ENCODE measurements at places on chromosomes 12 and 14.

GRCh38 chr14:39419272-39419671 is 13.0 kb downstream of the FBXO33 start:
- DNase-seq = no peak

DNA sequence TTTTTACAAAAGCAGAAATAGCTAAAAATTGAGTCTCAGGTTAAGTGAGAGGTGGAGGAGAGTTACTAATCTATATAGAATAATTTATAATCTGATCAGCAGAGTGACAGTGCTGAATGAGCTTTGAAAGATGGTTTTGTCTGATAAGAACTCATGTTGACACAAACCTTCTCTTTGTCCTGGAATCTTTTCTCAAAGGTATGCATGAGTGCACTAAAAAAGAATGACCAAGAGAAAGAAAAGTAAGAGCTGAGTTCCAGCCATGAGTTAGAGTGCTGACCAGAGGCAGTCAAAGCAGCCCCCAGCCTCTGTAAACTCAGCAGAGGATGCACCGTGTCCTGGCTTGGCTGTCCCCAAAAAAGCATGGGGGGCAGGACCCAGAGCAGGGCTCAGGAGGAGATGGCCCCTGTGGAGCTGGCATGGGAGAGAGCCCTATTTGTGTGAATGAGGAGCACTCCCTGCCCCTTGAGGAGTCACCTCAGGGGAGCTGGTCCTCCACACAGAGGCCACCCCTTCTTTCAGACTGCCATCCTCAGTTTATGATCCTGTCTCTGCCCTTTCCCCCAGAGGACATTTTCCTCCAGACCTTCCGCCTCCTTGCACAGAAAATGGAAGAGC is 129.8 kb downstream of the SEC23A start:
- no peak for DNase-seq

DNA sequence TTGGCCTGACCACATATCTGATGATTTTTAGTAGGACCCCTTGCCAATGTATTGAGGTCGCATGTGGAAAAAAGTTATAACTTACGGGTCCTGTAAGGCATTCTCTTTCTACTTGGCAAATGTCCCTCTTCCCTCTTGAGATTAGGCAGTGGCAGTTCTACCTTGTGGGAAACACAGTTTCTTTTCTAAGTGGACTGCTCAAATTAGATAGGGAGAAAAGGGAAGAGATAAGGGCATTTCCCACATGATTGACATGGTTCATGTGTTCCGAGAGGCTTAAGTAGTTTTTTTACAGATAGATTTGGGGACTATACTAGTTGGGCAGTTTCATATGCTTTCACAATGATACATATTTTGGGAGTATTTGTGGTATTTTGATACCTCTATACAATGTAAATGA is 154.7 kb downstream of the FBXL14 start:
- no peak for DNase-seq

DNA sequence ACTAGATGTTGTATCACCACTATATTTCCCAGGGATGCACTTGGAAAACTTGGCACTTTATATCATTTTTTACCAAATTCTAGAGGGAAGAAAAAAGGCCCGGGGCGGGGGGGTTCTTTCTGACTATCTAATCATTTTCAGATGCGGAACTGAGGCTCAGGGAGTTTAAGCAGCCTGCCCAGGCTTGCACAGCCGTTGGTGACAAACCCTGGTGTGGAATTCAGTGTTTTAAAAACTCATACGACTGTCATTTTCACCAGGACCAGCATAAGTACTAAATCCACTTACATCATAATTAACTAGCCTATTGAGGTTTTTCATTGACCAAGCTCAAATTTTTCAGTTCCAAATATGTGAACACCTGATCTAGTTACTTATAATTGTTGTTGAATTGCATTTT is 181.0 kb downstream of the IPO8 start:
- DNase-seq = no peak

DNA sequence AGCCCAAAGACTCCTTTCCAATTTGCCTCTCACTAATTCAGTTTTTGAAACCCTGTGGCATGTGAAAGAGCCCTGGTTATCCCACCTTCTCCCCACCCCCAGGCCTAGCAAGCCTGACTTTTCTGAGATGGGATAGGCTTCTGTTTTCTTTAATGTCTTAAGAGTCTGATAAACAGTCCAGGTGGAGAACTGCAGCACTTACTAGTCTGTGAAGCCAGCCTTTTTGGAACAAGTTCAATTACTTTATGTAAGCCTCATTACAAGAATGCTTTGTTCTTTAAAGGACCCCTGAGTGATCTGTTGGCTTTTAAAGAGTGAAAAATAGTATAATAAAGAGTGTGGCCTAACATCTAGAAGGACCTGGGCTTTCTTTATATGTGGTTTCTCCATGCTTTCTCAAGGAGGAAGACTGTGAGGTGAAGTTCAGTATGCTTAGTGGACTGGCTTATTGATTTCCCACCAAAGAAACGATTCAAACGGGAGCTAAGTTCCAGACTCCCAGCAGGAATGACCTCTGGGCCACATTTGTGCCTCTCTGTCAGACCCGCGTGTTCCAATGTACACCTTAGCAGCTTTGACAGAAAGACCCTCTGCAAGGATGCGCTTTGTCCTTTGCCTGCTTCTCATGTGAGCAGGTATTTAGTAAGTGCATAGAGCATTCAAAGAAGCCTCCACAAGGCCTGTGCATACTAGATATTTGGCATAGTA is 129.5 kb downstream of the DAAM1 start:
- DNase-seq = no peak

GRCh38 chr14:69615496-69616407 is 4.4 kb downstream of the SUSD6 start:
- no peak for DNase-seq

DNA sequence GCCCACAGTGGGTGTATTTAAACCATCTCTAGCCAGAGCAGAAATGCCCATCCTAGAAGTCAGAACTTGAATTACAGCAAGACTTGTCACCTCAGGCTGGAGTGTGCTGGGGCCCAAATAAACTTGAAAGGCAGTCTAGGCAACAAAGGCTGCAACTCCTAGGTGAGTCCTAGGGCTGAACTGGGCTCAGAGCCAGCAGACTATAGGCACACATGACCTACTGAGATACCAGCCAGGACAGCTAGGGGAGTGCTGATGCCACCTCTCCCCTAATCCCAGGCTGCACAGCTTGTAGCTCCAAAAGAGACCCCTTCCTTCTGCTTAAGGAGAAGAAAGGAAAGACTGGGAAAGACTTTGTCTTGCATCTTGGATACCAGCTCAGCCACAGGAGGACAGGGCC is 106.0 kb downstream of the TXNDC16 start:
- no peak for DNase-seq

GRCh38 chr12:43069768-43070221 is 480.2 kb upstream of the PRICKLE1 start:
- DNase-seq = no peak

DNA sequence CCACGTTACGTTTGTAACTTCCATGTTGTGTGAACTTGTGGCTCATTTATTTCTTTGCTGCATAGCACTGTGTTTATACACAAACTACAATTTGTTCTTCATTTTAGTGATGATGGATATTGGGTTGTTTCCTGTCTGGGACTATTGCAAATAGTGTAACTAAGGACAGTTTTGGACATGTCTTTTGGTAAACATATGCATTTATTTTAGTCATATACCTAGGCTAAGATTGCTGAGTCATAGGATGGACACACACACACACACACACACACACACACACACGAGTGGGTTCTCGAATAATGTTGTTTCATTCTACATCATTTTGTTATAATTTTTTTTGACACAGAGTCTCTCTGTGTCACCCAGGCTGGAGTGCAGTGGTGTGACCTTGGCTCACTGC is 123.5 kb upstream of the CAND1 start:
- no peak for DNase-seq

DNA sequence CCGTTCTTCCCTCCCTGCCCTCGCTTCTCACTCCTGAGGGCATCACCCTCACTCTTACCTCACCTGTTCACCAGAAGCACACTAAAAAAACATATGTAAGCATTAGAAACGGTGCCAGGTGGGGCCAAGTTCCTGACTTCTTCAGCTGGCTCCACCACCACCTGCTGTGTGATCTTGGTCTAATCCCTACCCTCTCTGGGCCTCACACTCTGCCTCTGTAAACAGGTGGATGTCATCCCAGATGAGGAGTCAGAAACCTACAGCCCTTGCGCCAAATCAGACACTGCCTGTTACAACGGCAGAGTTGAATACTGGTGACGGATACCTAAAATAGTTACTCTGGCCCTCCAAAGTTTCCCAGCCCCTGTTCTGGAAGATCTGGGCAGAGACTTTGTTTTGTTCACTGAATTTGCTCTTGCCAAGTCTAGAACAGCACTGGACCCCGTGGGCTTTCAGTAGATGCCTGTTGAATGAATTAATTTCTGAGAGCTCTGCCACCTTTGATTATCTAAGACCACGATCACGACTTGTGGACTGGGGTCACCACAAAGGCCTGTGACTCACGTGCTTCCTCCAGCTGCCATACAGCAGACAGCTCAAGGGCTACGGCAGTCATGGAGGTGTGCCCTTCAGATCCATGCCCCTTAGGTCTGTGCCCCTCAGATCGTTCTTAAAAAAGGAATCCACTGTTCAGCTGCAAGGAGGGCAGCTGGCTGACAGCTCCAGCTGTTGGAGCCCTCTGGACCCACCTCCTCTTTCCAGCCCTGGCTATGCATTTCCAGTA is 71.9 kb downstream of the GSC start:
- no peak for DNase-seq

GRCh38 chr14:72332046-72332445 is 399.8 kb downstream of the RGS6 start:
- DNase-seq = no peak

DNA sequence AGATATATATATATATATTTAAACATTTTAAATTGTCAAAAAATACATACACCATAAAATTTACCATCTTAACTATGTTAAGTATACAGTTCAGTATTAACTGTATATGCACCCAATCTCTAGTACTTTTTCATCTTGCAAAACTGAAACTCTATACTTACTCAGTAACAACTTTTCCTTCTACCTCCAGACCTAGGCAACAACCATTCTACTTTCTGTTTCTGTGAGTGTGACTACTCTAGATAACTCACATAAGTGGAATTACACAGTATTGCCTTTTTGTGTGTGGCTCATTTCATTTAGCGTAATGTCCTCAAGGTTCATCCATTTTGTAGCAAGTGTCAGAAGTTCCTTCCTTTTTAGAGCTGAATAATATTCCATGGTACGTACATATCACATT is 8.2 kb downstream of the FAM234B start:
- DNase-seq = no peak

DNA sequence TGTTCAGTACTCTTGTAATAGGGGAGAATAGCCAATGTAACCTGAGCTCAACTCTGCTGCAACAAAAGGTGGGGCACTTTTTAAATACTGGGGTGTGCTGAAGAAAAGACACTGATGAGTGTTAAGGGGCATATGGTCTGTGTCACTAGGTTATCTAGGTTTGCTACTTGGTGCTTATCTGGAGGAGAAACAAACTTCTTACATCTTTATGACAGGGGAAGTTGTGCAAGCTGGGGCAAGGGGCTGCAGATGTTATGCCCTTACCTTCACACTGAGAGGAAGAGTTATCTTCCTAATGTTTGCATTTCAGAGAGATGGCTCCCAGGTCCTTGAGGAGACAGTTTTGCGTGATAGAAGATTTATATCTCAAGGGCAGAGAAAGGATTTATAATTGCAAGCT is 90.9 kb upstream of the PKP2 start:
- DNase-seq = no peak

- DNase-seq = no peak
Measured at GRCh38 chr14:93645200-93645599, 143.1 kb downstream of the PRIMA1 start.

DNA sequence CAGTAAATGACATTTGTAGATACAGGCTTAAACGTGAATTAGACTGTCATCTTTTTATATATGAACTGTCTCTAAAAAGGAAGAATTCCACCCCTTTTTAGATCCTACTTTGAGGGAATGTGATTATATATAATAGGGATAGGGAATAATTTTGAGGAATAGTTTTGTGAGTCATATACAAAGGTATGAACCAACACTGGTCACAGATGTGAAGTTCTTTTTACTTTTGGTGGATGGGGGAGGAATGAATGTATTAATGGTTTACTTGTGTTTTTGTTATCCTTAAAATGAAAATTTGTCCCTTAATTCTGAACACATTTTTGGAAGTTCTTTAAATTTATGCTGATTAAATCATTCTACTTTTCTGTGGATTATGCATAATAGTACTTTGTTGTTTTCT is 30.4 kb downstream of the FRS2 start:
- DNase-seq = no peak

- DNase-seq = no peak
Measured at GRCh38 chr12:42446761-42447160, 120.8 kb downstream of the PPHLN1 start.

All from stimulated activated CD4-positive, alpha-beta T cell treated with anti-CD3 and anti-CD28 coated beads, Interleukin-1b, Interleukin-23, amount 100 ng/mL, for 4 hours (primary cell).